NCI-H2081 treated with DMSO at 0.1 percent for 48 hours (cell line): ENCODE measurements at places on chromosomes 6 and 20.

DNA sequence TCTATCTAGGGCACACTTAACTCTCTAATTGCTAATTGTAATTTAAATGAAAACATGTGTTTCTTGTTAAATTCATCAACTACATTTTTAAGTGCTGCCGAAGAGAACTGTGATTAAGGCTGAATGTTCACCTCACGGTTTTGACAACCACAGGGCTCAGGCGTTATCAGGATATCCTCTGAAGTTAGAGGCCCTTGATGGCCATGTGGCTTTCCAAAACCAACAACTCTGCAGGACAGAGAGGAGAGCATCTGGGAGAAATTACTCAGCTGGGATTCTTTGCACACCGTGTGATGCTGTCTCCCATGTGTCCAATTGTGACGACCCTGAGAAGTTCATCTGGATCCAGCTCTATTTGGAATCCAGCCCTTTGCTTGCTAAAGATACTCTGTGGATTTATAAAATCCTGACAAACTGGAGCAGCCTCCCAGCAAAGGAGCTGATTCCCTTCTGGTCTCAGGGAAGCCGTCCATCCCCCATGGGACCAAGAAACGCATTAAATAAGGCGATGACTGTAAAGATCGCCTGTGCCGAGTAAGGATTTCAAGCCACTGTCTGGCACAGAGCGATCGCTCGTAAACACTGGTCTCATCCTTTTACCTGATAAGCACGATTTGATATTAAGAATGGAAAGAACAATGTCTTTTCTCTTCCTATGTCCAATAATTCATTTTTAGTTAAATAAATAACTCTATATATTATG, 401.1 kb downstream of the CD83 start:
- DNase-seq = no peak

- no peak for DNase-seq
Measured at GRCh38 chr6:32922083-32922482, 18.7 kb downstream of the HLA-DMB start.

DNA sequence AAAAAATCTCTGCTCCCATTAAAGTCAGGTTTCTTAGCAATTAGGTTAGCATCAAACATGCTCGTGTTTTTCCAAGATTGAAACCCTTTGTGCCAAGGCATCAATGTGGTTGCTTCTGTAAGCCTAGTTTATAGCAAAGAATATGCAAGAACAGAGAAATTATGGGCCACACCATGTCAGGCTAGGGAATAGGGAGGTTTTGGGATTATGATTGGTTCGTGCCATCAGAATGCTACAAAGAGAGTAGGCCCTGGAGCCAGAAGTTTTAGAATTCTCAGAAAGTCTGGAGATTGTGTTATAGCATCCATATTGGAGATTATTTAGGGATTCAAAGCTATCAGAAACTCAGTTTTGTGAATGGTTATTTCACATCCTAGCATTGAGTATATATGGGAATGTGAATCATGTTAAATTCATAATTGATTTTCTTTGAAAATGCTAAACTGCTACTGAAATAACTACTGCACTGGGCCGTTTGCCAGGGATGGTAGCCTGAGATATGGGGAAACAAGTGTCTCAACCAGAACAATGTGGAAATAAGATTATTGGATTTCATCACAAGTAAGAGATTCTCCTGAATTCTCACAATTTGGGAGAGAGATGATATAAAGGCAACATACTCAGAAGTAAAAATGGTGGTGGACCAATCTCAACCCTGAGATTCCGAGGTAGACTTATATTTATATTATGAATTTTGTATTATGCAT, 45.3 kb downstream of the ZNF292 start:
- no peak for DNase-seq

DNA sequence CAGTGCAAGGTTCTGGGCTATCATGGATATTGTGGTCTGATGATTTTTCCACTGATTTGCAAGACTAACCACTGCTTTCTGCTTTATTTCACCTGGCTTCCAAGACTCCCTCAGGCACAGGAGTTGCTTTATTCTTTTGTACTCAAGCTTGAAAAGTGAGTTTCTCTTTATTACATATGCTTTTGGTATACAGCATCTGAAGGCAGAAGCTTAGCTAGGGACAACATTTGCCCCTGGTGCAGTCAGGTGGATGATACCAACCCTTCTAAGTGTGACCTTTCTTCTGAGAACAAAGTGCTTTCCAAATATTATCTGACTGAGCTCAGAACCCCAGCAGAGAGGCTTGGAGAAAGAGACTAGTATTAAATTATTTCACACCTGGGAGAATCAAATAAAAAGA, 94.0 kb upstream of the PHACTR1 start:
- no peak for DNase-seq

GRCh38 chr6:25623065-25623464, 28.9 kb upstream of the SCGN start:
- DNase-seq = no peak

- DNase-seq = no peak
Measured at GRCh38 chr6:14129575-14129974, 12.0 kb downstream of the CD83 start.

GRCh38 chr20:50093240-50093639, 19.7 kb downstream of the UBE2V1 start:
- no peak for DNase-seq

GRCh38 chr6:57162516-57162915, 9.6 kb upstream of the BAG2 start:
- DNase-seq = no peak

GRCh38 chr6:152682141-152682540, 15.6 kb upstream of the MYCT1 start:
- no peak for DNase-seq

DNA sequence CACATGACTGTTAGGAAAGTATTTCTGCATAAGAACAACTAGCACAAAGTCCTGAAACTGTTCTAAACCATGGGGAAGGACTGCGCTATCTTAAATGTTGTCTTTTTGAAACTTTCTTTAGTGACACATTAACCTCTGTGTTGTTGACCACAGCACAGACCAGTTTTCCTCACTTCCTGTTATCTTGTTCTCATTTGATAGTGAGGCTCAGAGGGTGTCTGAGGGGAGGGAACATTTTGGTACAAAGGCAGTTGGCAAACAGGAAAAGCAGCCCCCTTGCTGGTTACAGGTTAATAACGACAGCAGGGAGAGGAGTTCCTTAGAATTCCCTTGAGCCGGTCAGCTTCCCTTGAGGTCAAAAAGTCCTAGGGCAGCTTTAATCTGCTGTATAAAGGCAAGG, 143.5 kb upstream of the BMP2 start:
- no peak for DNase-seq
